ENCODE measurements at places on chromosomes 7 and 10.

- no peak for DNase-seq
Observed at GRCh38 chr7:122616951-122617350, 82.0 kb downstream of the RNF133 start.

GRCh38 chr7:54339073-54339472 lies 203.1 kb upstream of the VSTM2A start:
- DNase-seq, result no peak

- peak; percentile 93 for DNase-seq
Observed at GRCh38 chr7:78151229-78151628, 352.7 kb downstream of the PHTF2 start.

- no peak for DNase-seq
Observed at GRCh38 chr10:550665-551372, 138.6 kb downstream of the DIP2C start.

GRCh38 chr10:97572214-97572989 lies at the start of gene ANKRD2:
ANKRD2 (plus strand) TSS chr10:97572779; CDS start chr10:97572789, 10 bp downstream.
- DNase-seq, result peak; percentile 34

GRCh38 chr10:34187201-34187600 lies 627.9 kb downstream of the PARD3 start:
- no peak for DNase-seq

GRCh38 chr7:95622859-95623258 lies 26.5 kb upstream of the PDK4 start:
- no peak for DNase-seq

DNA sequence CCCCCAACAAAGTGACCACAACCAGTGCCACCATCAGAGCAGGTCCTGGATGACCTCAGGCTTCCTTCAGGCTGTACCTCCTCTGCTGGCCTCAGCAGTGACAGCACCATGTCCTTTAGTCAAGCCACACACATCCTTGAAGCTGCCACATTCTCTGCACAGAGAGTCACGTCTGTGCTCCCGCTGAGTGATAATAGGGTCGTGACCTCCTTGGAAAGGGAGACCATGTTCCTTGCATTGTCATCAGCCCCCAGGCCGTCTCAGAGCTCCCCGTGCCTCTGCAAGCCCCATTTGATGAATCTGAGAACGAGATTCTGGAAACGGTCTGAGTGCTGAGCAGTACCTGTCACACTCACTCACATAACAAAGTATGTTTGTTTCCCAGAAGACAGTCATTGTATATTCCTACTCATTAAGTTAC lies 106.5 kb upstream of the PRR15 start:
- no peak for DNase-seq

DNA sequence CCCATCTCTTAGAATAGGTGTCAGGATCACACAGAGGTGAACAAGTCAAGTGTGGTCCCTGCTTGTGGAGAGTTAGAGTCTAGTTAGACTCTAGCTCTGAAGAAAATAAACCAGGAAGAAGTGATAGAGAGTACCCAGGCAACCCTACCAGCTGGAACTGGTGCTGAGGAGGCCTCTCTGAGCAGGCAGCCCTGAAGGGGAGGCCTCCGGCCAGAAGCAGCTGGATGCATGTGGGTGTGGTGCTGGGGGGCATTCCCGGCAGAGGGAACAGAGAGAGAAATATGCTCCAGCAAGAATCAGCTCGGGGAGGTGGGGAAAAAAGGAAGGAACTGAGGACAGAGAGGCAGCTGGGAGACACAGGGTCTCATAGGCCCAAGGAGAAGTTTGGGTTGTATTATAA lies 68.6 kb downstream of the APBB1IP start:
- DNase-seq, result no peak

GRCh38 chr10:100348389-100348927 lies 1.4 kb downstream of the SCD start:
- no peak for DNase-seq

GRCh38 chr7:105805447-105806019 lies 70.9 kb downstream of the ATXN7L1 start:
- DNase-seq, result no peak

GRCh38 chr10:132457328-132458070 lies 60.5 kb downstream of the PWWP2B start:
- no peak for DNase-seq

DNA sequence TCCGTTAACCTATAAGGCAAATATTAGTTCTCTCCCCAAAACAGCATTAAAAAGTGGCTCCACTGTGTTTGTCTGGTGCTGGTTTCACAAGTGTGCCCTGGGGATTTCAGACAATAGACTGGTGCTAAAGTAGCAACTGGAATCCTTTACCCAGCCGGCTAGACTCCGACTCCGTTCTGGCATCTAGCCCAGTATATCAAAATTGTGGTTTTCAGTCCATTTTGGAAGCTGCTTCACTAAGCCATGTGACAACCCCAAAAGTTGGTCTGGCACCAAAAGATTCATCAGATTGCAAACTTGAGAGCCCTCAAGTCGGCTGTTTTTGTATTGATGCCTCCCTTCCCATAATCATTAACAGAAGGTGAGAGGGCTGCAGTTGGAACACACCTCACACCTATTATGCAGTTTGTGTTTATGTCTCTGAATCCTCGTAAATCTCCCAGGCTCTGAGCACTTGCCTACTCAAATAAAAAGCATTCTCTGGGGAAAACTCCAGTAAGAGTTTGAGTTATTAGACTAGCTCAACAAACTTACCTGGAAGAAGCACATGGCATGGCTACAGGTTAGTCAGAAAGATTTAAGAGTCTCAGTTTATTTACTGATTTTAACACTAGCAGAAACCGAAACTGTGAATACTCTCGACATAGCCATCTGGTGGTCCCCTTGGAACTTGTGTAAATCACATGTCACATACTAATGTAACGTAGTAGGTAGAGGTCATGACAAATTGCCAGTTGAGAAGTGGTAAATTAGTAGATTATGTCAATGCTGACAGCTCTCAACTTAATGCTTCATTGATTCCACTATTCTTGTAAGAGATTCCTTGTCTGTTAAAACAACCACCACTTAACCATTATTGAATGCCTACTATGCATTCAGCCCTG lies 14.8 kb upstream of the WNT16 start:
- DNase-seq, result no peak

DNA sequence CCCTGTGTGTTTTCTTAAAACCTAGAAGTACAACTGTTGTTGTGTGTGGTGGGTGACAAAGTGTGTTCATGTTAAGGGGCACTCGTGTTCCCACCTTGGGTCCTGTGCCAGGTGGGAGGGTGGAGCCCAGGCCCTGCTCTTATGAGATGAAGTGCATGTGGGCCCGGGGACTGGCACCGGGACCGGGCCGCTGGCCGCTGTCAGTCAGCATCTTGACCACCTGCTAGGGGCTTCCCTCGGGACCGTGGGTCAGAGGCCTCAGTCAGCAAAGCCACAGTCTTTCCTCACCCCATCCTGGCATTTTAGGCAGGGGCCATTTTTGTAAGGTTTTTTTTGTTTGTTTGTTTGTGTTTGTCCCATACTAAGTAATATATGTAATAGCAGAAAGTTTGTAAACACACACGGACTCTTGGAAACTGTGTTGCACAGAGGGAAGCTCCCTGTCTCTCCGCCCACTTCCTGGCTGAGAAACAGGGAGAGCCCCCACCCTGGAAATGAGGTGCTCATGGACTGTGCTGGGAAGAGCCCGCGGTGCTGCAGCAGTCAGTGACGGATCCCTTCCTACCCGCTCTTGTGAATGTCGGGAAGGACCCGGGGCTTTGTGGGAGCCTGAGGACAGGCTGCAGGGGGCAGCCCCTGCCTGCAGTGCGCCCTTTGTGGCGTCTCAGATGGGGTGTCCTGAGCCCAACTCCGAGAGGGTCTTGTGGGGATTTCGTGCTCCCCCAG lies 13.4 kb downstream of the AGAP3 start:
- DNase-seq, result no peak

GRCh38 chr7:4851459-4852422 lies 10.1 kb downstream of the PAPOLB start:
- peak; percentile 19 for DNase-seq

DNA sequence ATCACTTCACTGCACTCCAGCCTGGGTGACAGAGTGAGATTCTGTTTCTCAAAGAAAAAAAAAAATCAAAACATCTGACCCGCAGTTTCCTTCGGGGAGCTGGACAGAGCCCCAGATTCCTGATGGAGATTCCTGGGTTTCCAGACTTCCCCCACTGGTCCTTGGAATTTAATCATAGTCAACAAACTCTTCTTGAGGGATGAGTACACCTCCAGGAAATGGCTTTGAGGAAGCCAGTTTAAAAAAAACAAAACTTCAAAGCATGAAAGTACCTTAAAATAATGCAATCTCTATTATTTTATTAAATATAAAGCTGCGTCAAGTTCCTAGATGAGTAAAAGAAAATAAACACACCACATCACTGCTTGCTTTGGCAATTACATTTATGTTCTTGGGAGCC lies 1.2 kb upstream of the MAD1L1 start:
- DNase-seq, result no peak

GRCh38 chr7:106731187-106731586 lies 70.2 kb upstream of the CCDC71L start:
- no peak for DNase-seq

DNA sequence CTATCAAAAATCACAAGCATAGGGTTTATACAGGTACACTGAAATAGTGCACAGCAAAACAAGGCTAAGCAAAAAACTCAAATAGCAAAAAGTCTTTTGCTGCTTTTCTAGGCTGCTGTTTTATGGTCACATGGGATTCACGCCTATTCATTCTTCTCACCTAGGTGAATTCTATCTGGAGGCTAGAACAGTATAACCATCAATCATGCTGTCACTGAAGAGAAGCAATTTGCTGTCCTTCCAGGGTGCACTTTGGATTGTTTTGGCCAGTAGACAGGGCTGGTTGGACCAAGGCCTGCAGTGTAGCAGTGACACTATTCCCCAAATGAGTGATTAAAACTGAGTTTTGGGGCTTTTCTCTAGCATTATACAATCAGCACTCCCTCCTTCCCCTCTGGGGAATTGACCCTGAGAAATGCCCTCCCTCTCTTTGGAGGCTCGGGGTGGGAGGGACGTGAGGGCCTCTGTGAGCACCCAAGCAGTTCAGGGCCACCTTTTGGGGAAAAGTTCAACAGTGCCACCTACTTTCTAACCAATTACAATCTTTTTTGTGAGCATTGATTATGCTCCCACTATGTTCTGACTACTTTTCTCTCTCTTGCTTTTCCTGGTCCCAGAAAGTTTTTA lies 16.2 kb upstream of the SND1 start:
- no peak for DNase-seq

GRCh38 chr7:157400171-157400860 lies 63.5 kb downstream of the DNAJB6 start:
- no peak for DNase-seq

GRCh38 chr10:22737587-22737986 lies 23.2 kb upstream of the PIP4K2A start:
- no peak for DNase-seq

GRCh38 chr10:104038958-104039752 lies 46.5 kb downstream of the COL17A1 start:
- no peak for DNase-seq

GRCh38 chr7:45656431-45656830 lies 82.3 kb downstream of the ADCY1 start:
- no peak for DNase-seq

DNA sequence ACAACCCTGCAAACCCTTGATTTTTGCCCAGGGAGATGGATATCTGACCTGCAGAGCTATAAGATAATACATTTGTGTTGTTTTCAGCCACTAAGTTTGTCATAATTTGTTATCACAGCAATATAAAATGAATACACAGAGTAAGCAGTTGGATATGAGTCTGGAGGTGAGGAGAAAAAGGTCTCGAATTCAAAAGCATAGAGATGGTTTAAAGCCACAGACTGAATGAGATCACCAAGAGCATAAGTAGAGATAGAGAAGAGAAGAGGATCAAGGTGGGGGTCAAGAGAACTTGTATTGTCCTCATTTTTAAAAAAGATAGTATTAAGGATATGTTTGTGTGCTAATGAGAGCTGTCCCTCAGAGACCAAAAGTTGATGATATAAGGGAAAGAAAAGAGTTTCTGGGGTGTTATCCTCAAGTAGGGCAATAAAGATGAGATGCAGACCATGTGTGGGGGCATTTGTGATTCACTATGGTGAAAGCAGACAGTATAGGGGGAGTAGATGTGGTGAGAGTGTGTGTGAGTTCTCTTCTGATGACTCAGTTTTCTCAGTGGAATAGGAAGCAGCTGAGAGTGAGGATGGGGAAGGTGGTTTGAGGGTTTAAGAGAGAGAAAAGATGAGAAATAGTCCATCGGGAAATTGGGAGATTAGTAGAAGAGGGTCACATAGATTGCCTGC lies 25.8 kb upstream of the PCGF5 start:
- DNase-seq, result no peak

GRCh38 chr7:2553831-2554581 lies 1.3 kb downstream of the BRAT1 start:
- DNase-seq, result no peak

DNA sequence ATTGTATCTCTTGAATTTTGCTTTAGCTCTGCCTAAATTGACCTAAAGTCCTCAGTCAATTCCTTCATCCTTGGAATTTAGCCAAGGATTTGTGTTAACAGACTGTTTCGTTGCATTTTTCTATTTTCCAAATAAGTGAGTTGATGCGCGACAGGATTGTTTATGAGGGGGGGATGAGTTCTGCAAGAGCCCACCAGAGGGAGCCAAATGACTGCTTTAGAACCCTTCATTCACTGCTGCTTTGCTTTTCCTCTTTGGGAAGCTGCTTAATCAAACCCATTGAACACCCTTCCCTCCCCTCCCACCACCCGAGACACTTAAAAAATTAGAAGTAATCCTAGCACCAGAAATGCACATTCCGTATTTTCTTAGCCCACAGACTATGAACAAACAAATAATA lies 33.7 kb upstream of the PTF1A start:
- DNase-seq, result peak; percentile 76

DNA sequence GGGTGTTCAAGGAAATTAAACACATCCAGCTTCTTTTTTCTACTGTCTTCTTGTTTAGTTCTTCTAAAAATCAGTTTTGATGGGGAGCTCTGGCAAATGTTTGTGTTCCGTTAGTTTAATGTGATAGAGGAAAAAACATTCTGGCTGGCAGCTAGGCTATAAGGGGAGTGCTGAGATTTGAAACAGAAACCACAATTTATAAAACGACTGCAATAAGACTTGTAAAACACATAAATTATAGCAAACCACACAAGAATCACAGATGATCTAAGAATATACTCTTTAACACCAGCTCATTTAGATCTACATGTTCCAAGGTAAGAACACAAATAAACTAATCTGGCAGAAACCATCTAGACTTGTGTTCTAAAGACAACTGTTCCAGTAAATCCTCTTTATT lies 425.5 kb downstream of the CNTNAP2 start:
- DNase-seq, result no peak

- DNase-seq, result peak; percentile 3
Observed at GRCh38 chr10:91975438-91975837, 51.9 kb downstream of the BTAF1 start.

GRCh38 chr7:44290252-44290620 lies 35.2 kb downstream of the CAMK2B start:
- DNase-seq, result no peak

GRCh38 chr7:137934941-137935883 lies 66.7 kb downstream of the CREB3L2 start:
- no peak for DNase-seq
